ENCODE measurements at places on chromosomes 5 and 9.

DNA sequence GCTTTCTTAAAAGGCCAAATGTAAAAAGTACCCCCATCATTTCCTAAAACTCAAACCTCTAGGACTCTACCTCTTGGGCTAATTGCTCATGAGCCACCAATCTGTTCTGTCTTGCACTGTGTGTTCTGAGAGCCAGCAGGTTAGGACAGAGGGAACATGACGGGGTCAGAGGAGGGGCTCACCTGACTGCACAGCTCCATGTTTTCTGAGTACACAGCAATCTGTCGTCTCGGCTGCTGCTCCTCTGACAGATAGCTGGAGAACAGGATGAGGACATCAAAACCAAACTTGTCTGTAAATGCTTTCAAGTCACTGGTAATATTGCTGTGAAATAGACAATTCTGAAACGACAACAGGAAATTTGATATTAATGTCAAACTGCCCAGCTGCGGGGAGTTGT lies 50.9 kb upstream of the PCA3 start:
- no peak for DNase-seq

DNA sequence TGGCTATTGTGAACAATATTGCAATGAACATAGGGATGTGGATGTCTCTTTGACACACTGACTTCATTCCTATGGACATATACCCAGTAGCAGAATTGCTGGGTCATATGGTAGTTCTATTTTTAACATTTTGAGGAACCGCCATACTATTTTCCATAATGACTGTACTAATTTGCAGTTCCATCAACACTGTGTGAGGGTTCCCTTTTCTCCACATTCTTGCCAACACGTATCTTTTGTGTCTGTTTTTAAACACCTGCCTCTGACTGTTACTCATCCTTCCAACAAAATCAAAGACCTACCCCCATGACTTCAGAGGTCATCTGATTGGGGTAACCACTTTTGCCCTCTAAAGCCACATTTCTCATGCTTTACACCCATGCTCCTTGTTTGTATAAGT lies 133.5 kb downstream of the MED27 start:
- DNase-seq, result no peak

DNA sequence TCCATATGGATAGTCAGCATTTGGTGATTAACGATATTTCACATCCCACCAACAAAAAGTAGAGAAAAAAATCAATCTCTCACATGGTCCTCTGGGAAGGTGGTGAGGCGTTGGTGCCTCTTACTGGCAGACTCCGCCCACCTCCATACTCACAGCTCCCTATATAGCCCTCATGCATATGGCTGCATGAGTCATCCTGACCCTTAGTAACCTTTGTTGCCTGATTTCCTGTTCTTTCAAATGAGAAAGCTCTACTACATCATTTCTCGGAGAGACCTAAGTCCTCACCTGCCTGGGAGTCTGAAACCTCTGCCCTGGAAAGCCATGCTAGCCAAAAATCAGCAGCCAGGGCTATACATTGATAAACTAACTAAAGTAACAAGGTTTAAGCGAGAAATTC lies 33.3 kb upstream of the ABCA1 start:
- DNase-seq, result peak; percentile 62

- DNase-seq, result no peak
Measured at GRCh38 chr5:127849408-127849807, 146.2 kb downstream of the CCDC192 start.

DNA sequence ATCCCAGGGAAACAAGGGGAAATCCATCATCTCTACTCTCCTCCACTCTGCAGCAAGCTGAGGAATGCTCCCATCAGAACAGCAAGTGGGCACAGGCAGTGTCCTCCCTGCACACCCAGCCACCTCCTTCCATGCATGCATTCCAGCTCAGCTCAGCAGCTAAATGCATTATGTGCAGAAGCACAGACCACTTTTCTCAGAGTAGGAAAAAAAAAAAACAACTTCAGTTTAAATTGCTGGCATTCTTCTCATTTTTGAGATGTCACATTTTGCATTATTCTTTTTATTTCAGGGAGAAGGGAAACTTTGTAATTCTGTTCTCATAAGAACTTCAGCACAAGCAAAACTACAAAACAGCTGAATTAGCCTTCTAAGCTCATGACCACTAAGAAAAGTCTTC lies 312.2 kb downstream of the SEMA5A start:
- DNase-seq, result no peak

DNA sequence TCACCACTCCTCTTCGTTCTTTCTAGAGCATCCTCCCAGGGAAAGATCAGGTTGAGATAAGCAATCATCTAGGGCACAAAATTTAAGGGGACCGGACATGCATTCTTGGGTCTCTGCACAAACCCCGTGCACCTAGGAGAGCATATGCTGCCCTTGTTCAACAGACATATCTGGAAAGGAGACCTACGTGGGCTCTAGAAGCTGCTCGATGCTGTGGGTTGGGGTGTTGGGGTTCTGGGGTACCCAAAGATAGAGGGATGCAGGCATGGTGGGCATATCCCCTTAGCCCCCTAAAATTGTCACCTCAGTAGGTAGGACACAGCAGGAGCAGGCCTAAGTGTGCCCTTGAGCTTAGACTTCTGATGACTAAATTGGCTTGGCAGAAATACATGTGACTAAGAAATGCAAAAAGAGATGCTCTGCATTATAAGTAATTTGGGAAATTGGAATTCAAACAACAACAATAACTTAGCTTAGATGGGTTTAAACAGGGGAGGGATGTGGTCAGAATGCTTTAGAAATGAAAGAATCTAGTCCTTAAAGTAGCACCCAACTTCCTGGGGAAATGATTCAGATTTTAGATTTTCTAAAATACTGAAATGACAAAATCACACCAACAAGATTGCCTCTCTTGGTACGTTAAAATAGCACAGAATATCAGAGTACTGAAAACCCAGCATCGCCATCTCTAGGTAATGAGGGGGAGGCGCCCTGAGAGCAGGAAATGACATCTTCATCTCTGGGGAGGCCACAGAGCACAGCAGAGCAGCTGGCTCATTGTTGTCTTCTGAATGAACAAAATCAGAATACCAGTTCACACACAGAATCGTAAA lies 172.3 kb downstream of the GNA14 start:
- DNase-seq, result peak; percentile 29

- DNase-seq, result no peak
Measured at GRCh38 chr9:130140706-130141105, 31.5 kb upstream of the NCS1 start.

DNA sequence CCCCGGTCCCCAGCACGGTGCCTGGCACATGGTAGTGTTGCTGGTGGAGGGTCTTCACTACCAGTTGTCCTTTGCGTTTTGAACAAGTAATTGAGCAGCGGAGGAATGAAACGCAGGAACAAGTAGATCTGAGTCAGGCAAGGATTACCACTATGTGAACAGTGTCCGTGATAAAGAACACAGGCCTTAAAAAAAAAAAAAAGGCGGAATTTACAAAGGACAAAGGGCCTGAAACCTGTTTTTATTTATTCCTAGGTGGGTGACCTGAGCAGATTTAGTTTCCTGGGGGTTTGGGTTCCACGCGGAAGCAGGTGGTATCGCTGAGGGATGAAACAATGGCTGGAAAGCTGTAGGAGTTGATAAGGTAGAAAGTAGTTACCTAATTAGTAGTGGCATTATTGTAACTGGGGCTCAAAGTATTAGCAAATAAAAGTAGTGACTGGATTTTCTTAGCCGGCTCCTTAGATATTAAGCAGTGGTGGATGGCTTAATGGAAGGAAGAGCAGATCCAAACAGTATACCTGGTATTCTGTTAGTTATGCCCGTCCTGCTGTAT lies 1.1 kb downstream of the RUSC2 start:
- DNase-seq, result no peak

DNA sequence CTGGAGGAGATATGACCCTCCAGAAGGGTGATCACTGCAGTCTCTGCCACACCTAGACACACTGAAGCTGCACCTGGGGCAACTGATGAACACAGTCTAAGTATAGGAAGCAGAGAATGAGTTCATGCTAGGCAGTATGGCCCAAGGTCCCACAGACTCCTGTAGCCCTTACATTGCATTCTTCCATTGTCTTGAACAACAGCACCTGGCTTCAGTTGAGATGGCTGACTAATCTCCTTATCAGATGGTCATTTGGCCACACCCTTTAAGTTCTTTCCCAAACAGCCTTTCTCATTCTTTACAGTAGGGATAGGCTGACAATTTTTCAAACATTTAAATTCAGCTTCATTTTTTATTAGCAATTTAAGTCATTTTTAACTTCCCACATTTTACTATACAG lies 23.1 kb downstream of the CENPK start:
- DNase-seq, result no peak

GRCh38 chr9:131282688-131283422 lies 6.5 kb upstream of the FAM78A start:
- no peak for DNase-seq

GRCh38 chr9:69975681-69976080 lies 68.0 kb upstream of the MAMDC2 start:
- DNase-seq, result no peak

- DNase-seq, result no peak
Measured at GRCh38 chr5:14790220-14790619, 81.4 kb downstream of the ANKH start.

GRCh38 chr9:84940294-84940693 lies 270.8 kb downstream of the NTRK2 start:
- no peak for DNase-seq

DNA sequence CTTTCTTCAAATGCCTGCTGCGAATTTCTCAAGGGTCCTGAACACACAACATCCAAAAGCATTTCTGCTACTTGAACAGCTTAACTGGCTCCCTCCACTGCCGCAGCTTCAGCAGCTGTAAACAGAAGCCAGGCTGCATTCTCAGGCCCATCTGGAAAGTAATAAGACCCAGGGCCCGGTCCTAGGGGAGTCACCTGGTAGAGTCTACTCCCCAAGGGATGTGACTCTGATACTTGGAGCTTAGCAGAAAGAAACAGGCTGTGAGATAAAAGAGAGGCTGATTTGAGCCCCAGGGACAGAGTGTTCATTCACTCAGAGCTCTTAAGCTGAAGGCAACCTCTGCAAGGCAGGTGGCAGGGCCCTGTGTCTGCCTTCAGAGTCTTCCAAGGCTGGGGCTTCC lies 356.8 kb downstream of the SPOCK1 start:
- no peak for DNase-seq

- no peak for DNase-seq
Measured at GRCh38 chr5:34552686-34553085, 103.4 kb upstream of the RAI14 start.

GRCh38 chr5:149166128-149166527 lies 24.8 kb downstream of the ABLIM3 start:
- DNase-seq, result no peak

- DNase-seq, result no peak
Measured at GRCh38 chr9:4417578-4418325, 72.5 kb upstream of the SLC1A1 start.

DNA sequence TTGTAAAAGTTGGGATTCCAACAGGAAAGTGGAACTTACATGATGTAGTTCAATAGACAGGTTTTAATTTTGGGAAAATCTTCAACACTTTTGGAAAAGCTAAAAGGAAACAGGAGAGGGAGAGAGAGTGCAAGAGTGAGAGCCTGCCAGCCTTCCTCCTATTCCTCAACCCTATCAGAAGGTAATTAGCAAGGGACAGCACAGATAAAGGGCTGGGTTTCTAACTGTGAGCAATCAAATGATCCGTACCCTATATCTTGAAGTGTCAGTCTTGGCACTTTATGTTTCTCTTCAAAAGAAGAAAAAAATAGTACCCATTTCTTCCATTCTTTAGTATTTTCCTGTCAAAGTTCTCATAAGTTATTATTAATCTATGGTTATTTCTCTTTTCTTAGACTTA lies 79.4 kb downstream of the FER start:
- DNase-seq, result no peak

GRCh38 chr9:127032256-127032655 lies 90.2 kb downstream of the ANGPTL2 start:
- no peak for DNase-seq

DNA sequence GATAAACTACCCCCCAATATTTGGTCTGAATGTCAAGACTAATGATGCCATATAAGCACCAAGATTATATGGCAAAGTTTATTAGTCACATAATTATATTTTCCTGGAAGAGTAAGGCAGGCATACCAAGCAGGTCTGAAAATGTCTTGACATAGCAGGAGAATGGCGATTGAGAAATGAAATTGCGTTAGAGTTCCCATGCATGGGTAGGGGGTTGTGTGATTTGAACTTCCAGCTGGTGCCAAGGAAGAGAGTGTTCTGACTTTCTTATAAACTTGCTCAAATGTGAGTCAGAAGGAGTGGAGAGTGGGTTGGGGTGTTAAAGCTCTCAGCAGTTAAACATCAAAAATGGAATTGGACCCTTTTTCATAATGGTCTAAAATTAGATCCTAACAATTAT lies 1200.6 kb upstream of the ACO1 start:
- DNase-seq, result no peak
